ENCODE measurements at places on chromosomes 11 and 22. TPM values are rescaled to one million over a fixed set of nuclear protein-coding genes. Genes with fewer than 3 reads are reported as not detected.

The FAM181B gene
- total RNA-seq = not detected

The MMP13 gene
- not detected for total RNA-seq

The RIC3 gene
- not detected for total RNA-seq

The IGSF22 gene
- not detected for total RNA-seq

The TMA7B gene
- total RNA-seq = not detected

Data from myometrial cell (primary cell).